ENCODE measurements at places on chromosomes 11 and 22.

- no peak for DNase-seq
Observed at GRCh38 chr11:14110629-14111028, 148.1 kb downstream of the SPON1 start.

GRCh38 chr11:37141707-37142106, 543.7 kb upstream of the RAG2 start:
- DNase-seq = no peak

DNA sequence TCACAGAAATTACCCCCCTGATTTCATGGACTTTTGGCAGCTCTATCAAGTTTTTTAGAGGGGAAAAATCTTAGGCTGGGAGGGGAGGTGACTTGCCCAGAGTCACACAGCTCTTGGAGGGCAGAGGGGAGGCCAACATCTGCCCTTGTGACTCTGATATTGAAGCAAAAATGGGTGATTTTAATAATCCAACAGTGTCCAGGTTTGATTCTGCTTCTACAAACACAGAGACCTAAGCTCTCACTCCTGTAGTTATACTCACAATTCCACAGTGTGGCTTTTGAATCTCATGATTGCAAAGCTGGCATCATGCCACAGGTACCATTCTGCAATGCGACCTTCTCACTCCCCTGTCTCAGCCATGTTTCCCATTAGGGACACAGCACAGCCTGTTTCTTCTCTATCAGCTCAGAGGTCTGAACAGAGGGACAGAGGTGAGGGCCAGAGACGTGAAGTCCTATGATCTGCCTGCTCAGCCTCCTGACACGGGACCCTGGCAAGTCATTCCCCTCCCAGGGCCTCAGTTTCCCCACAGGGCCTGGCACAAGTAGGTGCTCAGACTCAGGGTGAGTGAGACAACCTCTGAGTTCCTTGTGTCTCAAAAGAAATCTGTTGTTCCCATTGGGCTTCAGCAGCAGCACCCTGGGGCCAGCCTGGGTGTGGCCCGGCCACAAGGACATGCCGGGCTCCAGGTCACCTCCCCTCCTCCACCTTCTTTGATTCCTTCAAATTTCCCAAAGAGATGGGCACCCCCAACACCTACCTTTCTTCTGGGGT, 766 bp downstream of the APOL2 start:
- no peak for DNase-seq

- DNase-seq = no peak
Observed at GRCh38 chr11:92458486-92458885, 233.9 kb downstream of the FAT3 start.

DNA sequence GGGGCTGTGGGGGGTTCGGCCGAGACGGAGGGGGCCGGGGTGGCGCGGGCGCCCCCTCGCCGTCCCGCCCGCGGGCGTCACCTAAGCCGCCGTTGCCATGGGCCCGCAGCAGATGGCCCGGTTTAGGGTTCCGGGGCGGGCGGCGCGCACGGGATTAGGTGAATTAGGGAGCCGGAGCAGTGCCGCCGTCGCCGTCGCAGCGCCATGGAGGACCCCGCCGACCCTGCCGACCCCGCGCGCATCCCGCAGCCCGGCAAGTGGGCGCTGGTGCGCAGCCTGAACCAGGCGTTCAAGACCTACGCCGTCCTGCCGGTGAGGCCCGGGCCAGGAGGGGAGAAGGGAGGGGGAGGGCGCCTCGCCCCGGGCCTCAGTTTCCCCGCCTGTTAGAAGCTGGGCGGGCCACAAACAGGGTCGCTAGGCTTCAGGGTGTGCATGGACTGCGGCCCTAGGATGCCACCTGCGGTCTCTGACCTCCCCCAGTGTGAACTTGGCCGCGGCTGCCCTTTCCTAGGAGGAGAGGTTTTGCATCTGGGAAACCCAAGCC, 10.1 kb downstream of the MYO7A start:
- DNase-seq = no peak

GRCh38 chr11:120817158-120817557, 206.7 kb upstream of the TBCEL start:
- DNase-seq = no peak

DNA sequence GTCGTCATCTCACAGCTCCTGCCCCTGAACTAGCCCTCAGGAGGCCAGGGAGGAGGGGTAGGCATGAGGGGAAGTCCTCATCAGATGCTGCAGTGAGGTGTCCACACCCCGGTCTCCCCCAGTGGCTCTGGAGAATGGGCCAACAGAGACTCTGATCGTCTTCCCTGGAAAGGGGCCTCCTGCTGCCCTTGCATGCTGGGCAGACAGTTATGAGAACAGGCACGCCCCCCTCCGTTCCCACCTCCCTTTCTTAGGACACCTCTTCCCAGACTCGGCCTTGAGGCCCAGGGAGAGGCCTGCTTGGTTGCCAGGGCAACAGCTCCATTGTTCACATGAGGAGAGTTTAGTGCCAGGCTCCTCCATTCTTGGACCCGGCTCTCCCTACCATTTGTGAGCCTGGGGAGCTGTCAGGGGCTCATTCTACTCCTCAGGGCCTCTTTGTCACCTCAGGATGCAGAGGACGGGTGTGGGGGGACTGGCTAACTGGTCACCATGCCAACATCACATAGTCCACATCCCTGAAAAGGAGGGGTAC, 157.7 kb downstream of the TTC17 start:
- no peak for DNase-seq

GRCh38 chr22:48708558-48709245, 1119.0 kb downstream of the BRD1 start:
- DNase-seq = no peak

DNA sequence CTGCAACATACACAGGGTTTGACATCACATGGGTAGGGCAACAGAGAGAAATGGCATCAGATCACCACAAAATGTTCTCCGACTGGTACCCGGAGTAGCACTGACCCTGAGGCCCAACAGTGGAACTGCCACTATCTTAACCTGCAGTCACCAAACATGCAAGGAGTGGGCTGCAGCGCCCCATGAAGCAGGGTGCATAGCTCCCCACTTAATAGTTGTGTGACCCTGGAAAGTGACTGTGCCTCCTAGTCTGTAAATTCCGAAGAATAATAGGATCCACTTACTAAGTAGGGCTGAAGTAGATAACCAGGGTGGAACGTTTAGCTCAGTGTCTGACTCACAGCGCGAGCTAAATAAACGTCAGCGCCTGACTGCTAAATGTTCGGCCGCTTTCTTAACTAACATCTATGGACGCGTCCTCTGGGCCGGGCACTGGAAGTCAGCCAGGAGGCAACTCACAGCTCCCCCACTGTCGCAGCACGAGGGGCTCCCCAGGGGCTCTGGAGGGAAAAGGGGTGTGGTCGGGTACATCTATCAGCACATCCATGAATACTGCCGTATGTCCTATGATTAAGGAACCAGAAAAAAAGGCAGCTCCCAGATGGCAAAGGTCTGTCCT, 777 bp downstream of the LTO1 start:
- DNase-seq = no peak

DNA sequence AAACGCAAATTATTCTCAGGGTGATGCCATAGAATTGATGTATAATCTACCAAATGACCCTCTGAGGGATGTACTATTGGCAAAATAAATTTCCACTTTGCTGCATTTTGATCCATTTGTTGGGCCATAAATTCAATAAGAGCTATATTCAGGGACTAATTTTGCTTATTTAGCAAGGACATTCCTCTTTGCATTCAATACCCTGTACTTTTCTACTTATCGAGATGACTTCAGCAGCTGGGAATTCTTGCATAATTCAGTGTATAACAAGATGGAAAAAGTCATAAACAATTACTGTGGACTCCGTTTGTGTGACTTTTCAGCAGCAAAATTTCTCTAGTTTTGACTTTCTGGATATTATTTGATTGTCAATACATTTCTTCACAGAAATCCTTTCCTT, 744.7 kb upstream of the CCDC179 start:
- DNase-seq = no peak

DNA sequence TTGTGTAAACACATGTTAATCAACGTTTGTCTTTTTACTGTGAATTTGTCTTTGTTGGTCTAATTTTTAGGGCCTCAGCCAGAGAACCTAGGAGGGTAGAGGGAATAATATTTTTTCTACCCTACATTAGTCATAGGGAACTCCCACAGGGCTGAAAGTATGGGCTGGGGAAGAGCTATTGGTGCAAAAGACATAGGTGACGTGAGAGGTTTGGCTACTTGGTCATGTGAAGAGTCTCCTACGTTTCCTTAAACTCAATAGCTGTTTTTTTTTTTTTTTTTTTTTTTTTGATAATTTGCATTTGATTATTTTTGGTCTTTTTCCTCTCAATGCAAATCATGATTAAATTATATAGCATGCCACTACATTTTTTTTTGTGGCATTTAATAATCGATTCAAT, 15.9 kb upstream of the MMP7 start:
- DNase-seq = no peak

GRCh38 chr11:119852741-119853140, 123.7 kb upstream of the NECTIN1 start:
- no peak for DNase-seq

- no peak for DNase-seq
Observed at GRCh38 chr11:65045061-65045460, 4.1 kb downstream of the SAC3D1 start.

- DNase-seq = no peak
Observed at GRCh38 chr11:17633987-17634775, 85.2 kb upstream of the MYOD1 start.

DNA sequence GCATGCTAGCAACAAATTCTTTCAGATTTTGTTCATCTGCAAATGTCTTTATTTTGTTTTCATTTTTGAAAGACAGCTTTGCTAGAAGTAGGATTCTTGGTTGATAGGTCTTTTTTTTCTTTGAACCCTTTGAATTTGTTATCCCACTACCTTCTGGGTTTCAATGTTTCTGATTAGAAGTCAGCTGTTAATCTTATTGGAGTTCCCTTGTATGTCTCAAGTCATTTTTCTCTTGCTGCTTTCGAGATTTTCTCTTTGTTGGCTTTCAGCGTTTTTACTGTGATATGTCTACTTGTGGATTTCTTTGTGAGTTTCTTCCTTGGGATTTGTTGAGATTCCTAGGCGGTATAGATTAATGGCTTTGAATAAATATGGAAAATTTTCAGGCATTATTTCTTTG, 27.2 kb upstream of the MS4A8 start:
- DNase-seq = no peak

DNA sequence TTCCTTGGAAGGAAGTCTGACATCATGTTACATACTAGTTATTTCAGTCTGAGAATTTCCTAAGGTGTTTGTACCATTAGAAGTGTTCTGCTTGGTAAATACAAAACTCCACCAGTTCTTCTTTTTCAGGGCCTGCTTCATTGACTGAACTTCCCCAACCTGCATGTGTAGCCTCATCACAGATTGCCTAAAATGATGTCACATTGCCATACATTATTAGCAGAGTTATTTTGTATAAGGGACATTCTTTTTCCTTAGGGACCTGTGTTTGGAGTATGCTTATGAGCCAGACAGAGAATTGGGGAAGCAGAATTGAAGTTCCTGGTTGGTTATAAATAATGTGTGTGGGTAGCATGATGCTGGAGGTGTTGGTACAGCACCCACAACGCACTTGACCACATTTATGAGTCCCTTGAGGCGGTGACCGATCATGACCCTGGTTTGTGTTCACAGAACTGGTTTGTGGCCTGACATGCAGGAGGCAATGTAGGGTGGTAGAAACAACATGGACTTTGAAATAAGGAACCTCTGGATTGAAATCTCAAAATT, 16.4 kb upstream of the MMP7 start:
- no peak for DNase-seq

DNA sequence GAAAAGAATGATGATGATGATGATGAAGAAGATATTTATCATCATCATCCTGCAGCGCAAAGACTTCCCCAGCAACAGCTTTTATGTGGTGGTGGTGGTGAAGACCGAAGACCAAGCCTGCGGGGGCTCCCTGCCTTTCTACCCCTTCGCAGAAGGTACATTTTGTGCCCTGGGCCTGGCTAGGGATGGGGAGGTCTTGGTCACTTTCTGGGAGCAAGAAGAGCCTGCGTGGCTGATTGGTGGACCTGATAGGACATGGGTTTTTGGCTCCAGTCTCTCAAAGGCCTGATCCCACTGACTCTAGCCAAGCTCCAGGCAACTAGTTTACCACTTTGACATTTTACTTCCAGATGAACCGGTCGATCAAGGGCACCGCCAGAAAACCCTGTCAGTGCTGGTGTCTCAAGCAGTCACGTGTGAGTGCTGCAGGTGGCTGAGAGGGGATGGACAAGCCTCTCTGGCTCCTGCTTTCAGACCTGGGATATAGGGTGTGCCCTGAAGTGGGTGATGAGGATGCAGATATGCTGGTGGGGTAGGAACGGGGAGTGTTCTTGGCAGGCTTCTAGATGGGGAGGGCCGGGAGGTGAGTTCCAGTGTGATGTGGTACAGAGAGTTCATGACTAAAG, 5.3 kb downstream of the SIDT2 start:
- DNase-seq = no peak

GRCh38 chr11:68021167-68021787, 9.2 kb upstream of the NDUFS8 start:
- no peak for DNase-seq

- no peak for DNase-seq
Observed at GRCh38 chr22:49756201-49756600, 71.5 kb downstream of the BRD1 start.

- DNase-seq = peak; percentile 67
Observed at GRCh38 chr22:30028731-30029130, 51.5 kb upstream of the HORMAD2 start.

GRCh38 chr11:116278076-116278475, 494.7 kb downstream of the BUD13 start:
- no peak for DNase-seq

GRCh38 chr11:124876818-124877630, 11.8 kb downstream of the ROBO3 start:
- DNase-seq = no peak

- DNase-seq = no peak
Observed at GRCh38 chr11:134229126-134229790, 4.8 kb downstream of the VPS26B start.

- DNase-seq = peak; percentile 66
Observed at GRCh38 chr11:122069707-122070360, 46.2 kb downstream of the BLID start.

DNA sequence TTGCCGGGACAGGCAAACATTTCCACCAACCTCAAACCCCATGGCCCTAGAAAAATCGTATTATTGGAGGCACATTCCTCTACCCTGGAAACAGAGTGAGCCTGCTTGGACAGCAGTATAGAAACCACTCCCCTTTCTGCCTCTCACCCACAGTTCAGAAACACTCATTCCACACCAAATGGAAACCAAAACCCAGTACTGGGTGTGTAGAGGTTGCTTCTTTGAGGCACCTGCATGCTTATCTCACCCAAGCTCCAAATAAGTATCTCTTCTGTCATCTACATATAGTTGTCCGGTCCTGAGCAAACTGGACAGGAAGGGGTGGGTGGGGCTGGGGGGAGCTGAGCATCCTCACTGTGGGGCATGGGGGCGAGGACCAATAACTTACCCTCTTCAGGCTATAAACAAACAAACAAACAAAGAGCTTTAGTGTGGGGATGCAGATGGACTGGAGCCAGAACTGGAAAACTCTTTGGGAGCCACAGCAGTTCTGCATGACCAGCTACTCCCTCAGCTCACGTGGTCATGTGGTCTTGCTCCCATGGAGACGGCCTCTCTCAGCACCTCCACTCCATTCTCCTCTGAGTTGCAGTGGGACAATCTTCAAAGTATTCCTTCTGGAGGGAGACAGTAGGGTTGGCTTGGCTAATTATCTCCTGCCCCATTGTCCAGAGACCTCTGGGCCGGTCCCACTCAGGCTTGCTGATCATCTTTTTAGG, 1.0 kb upstream of the PLAAT2 start:
- no peak for DNase-seq

GRCh38 chr11:81005595-81005994, 1564.8 kb upstream of the TENM4 start:
- no peak for DNase-seq

Data from amygdala (tissue), 56 donors.